ENCODE measurements at places on chromosomes 12 and 14. TPM values are rescaled to one million over a fixed set of nuclear protein-coding genes. Genes with fewer than 3 reads are reported as not detected.

- DNase-seq = no peak
- no peak overlapping the region for H3K27ac ChIP-seq
- H3K4me1 ChIP-seq = no peaks in the 10 kb centered on the region
- no peaks in the 10 kb centered on the region for H3K36me3 ChIP-seq
Observed at GRCh38 chr14:97723819-97724218, 926.6 kb downstream of the VRK1 start.

SLC6A15 gene
- total RNA-seq = not detected

GRCh38 chr12:123131879-123132402 is 18.9 kb downstream of the PITPNM2 start:
- H3K36me3 ChIP-seq = no peaks in the 10 kb centered on the region
- peaks cover 38% of the 10 kb centered on the region for H3K4me1 ChIP-seq
- no peak for DNase-seq
- H3K4me3 ChIP-seq = no peak overlapping the region
- H3K27ac ChIP-seq = peak overlapping the region; percentile 80
- H3K27me3 ChIP-seq = no peaks in the 10 kb centered on the region

DNA sequence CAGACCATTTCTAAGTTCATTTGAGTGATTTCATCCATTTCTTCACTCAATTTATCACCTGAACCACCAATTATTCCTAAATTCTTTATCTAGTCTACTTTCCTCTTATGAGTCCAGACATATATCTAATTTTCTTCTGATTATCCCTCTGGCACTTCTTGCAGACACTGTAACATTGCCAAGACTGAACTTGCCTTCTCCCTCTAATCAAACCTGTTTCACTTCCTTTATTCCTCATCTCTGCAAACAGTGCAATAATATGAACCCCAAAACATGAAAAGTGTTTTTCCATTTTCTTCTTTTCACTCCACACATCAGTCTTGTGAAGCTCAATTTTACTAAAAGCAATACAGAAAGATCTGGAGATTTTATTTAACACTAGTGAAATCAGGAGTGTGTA is 37.8 kb upstream of the PTPRQ start:
- H3K4me3 ChIP-seq = no peak overlapping the region
- H3K27ac ChIP-seq = no peak overlapping the region
- peaks cover 6% of the 10 kb centered on the region for H3K27me3 ChIP-seq

BIN2 gene
- total RNA-seq = 1.6 TPM

DNA sequence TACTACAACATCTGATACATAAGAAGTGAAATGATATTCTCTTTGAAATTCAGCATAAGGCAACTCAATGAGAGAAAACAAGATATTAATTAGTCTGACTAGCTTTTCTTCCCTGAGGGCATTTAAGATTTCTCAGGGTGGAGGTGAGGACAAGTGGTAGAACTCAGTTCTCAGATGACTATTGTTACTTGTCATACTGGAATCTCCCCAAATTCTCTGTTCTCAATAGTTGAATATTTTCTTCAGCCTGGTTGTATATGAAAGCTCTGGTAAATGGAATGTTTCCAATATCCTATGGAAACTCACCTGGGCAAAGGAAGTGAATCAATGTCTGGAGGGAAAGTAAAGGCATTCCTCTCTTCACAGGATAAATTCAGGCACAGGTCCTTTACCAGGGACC is 18.2 kb upstream of the ITGA5 start:
- H3K4me1 ChIP-seq = peaks cover 29% of the 10 kb centered on the region
- H3K4me3 ChIP-seq = no peak overlapping the region
- H3K27ac ChIP-seq = no peak overlapping the region
- H3K36me3 ChIP-seq = no peaks in the 10 kb centered on the region
- no peaks in the 10 kb centered on the region for H3K27me3 ChIP-seq

OTOGL gene
- total RNA-seq = 0.27 TPM

DNA sequence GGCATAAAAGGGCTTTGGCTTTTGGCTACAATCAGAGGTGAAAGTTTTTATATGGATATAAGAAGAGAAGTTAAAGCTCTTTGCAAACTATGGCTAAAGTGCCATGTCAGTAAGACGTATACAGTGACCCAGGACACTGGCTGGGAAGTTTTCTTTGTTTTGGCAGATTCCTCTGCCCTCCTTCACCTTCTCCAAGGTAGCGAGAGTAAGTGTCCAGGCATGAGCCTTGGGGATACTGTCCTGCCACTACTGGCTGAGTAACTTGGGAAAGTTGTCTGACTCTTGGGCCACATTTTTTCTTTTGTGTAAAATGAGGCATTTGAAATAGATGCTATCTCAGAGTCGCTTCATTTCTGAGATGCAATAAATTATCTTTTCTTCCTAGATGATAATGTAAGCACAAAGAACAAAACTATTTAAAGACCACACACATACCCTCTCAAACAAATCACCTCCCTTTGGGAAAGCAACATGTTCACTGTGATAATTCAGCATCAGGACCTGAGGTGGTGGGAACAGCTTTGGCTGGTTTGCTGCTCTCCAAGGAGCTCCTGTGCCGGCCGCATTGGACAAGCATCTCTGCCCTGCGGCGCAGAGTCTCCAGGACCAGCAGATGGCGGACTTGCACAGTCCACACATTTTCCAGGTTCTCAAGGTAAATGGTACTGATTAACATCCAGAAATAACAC is 106.3 kb downstream of the PTCSC3 start:
- H3K4me3 ChIP-seq = no peak overlapping the region

GRCh38 chr12:101019667-101020066 is 190.4 kb downstream of the SLC5A8 start:
- no peaks in the 10 kb centered on the region for H3K36me3 ChIP-seq
- H3K27ac ChIP-seq = no peak overlapping the region
- DNase-seq = no peak
- no peak overlapping the region for H3K4me3 ChIP-seq
- no peaks in the 10 kb centered on the region for H3K4me1 ChIP-seq

- no peak for DNase-seq
- no peaks in the 10 kb centered on the region for H3K36me3 ChIP-seq
- H3K27ac ChIP-seq = no peak overlapping the region
- no peaks in the 10 kb centered on the region for H3K27me3 ChIP-seq
Observed at GRCh38 chr12:86052921-86053320, 178.8 kb downstream of the NTS start.

GRCh38 chr14:69663300-69663643 is 51.9 kb downstream of the SUSD6 start:
- H3K4me3 ChIP-seq = no peak overlapping the region
- H3K27ac ChIP-seq = peak overlapping the region; percentile 73
- no peaks in the 10 kb centered on the region for H3K27me3 ChIP-seq
- peaks cover 18% of the 10 kb centered on the region for H3K36me3 ChIP-seq
- DNase-seq = no peak
- peaks cover 98% of the 10 kb centered on the region for H3K4me1 ChIP-seq

DNA sequence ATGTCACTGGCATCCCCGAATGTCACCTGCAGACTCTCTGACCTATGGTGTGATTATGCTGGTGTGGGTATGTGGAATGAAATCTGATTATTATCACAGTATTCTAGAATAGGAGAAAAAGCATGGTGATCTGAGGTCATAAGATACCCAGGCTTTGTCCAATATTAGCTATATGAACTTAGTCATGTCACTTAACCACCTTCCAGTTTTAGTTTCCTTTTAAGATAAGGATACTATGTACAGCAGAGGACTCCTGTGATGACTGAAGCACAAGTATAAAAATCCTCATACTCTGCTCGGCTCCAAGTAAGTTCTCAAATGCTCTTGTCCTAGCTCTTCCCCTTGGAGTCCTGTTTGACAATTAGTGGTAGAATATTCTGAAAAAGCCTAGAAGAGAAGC is 2.8 kb downstream of the GNS start:
- peaks cover 63% of the 10 kb centered on the region for H3K4me1 ChIP-seq
- H3K4me3 ChIP-seq = no peak overlapping the region
- no peak overlapping the region for H3K27ac ChIP-seq
- H3K27me3 ChIP-seq = no peaks in the 10 kb centered on the region

DNA sequence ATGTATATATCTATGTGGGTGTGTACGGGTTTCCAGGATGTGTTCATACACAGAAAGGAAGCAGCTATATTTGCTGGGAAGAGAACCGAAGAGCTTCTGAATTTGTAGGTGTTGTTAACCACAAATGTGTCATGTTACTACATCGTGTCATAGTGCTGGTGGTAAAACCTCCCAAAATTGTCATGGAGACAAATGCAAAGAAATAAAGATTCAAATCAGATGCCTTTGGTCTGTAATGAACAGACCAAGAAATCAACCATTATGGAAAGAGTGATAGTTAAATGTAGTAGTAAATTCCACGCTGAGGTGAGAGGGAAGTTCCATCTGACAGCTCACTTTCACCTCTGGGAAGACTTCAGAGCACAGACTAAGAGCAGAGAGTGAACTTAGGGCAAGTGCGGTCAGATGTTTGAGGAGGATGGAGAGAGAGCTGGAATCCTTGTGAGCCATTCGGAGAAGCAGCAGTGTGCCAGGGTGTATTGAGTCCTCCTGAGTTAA is 487.5 kb downstream of the TMEM121 start:
- DNase-seq = no peak
- H3K36me3 ChIP-seq = no peaks in the 10 kb centered on the region
- no peak overlapping the region for H3K27ac ChIP-seq
- H3K27me3 ChIP-seq = peaks cover 37% of the 10 kb centered on the region
- H3K4me1 ChIP-seq = no peaks in the 10 kb centered on the region
- no peak overlapping the region for H3K4me3 ChIP-seq

GRCh38 chr14:91980157-91980556 is 32.7 kb upstream of the FBLN5 start:
- peaks cover 51% of the 10 kb centered on the region for H3K36me3 ChIP-seq
- H3K27ac ChIP-seq = peak overlapping the region; percentile 23
- H3K27me3 ChIP-seq = no peaks in the 10 kb centered on the region
- no peak overlapping the region for H3K4me3 ChIP-seq
- peaks cover 27% of the 10 kb centered on the region for H3K4me1 ChIP-seq

DNA sequence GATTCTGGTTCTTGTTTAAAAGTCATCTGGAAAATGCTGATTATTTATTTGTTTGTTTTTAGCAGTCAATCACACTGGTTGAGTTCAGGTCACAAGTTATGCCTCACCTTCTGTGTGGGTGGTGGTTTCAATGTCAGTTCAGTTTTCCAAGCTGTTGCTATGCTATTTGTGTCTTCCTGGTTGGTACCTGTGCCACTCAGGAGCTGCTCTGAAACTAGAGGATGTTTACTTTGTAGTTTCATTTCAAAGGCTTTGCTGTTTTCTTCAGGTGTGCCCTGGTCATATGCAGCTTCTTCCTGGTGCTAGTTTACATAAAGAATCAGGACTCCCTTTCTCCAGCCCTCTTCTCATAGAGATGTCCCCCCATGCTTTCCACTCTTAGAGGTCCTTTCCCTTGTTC is 75.7 kb upstream of the PPP4R3A start:
- no peak for DNase-seq
- H3K4me1 ChIP-seq = no peaks in the 10 kb centered on the region
- no peak overlapping the region for H3K27ac ChIP-seq
- no peaks in the 10 kb centered on the region for H3K36me3 ChIP-seq

GRCh38 chr12:76031081-76031413 is 529 bp downstream of the PHLDA1 start:
- H3K27me3 ChIP-seq = no peaks in the 10 kb centered on the region
- H3K36me3 ChIP-seq = no peaks in the 10 kb centered on the region
- H3K4me1 ChIP-seq = peaks cover 58% of the 10 kb centered on the region
- no peak for DNase-seq
- H3K27ac ChIP-seq = peak overlapping the region; percentile 99

IL26 gene
- not detected for total RNA-seq

- no peak overlapping the region for H3K27ac ChIP-seq
- H3K4me1 ChIP-seq = peaks cover 4% of the 10 kb centered on the region
- no peak for DNase-seq
- H3K36me3 ChIP-seq = peaks cover 31% of the 10 kb centered on the region
Observed at GRCh38 chr12:66335746-66336145, 33.5 kb downstream of the HELB start.

GRCh38 chr12:52081263-52081733 is 1.8 kb downstream of the SMIM41 start:
- peak overlapping the region; percentile 80 for H3K27ac ChIP-seq
- H3K4me3 ChIP-seq = peak overlapping the region; percentile 33
- H3K4me1 ChIP-seq = peaks cover 34% of the 10 kb centered on the region

All from left ventricle myocardium inferior (tissue), 1 donor.